ENCODE measurements at places on chromosomes 6 and 20.

GRCh38 chr20:64103871-64104666 lies 3.3 kb downstream of the NPBWR2 start:
- DNase-seq: peak; percentile 11

- DNase-seq: no peak
Observed at GRCh38 chr6:90250405-90250804, 46.2 kb downstream of the BACH2 start.

- peak; percentile 51 for DNase-seq
Observed at GRCh38 chr6:158849899-158850806, 31.0 kb upstream of the EZR start.

DNA sequence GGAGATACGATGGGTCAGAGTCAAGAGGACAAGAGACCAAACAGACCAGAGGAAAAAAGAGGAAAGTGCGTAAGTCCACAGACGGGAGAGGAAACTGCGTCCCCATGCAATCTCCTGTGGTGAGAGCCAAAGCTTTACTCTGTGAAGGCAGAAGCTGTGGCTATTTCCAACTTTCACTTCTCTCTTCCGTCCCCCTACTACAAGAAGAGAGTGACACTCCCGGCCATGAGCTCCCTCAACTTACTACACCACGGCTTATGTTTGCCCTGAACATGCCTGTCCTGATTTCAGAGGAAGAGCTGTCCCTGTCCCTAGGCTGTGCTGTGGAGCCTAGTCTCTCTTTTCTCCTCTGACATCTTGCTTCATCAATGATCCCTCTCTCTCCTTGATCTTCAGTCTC lies 11.5 kb upstream of the SSR1 start:
- peak; percentile 36 for DNase-seq

DNA sequence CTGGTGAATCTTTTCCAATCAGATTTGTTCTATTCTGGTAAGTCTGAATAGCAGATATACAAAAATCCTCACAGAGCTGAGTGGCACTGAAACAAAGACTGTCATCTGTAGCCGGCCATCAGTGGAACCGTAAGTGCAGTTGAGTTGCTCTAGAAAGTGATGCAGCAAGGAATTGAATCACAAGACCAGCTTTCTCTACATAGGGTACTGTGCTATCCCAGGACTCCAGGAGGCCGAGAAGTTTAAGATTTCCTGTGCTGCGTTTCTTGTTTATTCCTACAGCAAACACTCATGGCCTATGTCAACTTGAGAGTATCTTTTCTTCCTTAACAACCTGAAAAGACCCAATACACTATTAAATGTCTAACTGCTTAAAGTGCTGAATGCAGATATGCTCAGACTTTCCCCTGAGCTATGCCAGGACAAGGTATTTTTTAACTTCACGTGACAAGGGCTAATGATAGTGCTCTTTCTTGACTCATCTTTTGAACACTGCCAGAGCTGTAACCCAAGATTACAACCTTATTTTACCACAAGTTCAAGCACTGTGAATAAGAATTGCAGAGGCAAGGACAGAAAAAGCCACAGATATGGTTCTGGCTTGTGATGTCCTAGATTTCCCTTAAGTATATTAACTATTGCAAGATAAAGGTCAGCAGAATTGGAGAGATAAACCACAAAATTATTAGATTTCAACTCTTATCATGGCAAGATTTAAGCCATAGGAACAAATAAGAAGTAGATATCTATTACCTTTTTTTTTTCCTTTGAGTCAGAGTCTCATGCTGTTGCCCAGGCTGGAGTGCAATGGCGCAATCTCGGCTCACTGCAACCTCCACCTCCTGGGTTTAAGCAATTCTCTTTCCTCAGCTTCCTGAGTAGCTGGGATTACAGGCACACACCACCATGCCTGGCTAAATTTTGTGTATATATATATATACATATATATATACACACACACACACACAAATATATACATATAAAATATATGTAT lies 71.6 kb downstream of the GJA1 start:
- no peak for DNase-seq

GRCh38 chr6:89081129-89081422 lies 525 bp downstream of the PNRC1 start:
- no peak for DNase-seq

- peak; percentile 64 for DNase-seq
Observed at GRCh38 chr6:91874971-91875370, 1288.1 kb upstream of the MAP3K7 start.

GRCh38 chr20:1391640-1392442 lies 1.0 kb downstream of the FKBP1A start:
- DNase-seq: peak; percentile 36

DNA sequence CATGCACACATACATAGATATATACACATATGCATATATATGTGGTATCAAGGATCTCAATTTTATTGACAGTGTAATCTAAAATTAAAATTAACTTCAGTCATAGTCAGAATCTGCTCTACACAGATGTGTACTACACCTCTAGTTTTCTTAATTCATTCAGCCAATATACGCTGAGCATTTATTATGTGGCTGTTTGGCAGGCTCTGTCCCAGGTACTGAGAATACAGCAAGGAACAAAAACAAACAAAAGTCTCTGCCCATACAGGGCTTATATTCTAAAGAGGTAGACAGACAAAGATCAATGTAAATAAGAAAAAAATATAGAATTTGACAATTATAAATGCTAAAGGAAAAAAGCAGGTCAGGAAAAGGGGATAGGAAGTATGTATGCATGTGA lies 7.8 kb upstream of the RGS17 start:
- no peak for DNase-seq

Measured in femur (tissue), 1 donor.